ENCODE measurements at places on chromosomes 1 and 21.

DNA sequence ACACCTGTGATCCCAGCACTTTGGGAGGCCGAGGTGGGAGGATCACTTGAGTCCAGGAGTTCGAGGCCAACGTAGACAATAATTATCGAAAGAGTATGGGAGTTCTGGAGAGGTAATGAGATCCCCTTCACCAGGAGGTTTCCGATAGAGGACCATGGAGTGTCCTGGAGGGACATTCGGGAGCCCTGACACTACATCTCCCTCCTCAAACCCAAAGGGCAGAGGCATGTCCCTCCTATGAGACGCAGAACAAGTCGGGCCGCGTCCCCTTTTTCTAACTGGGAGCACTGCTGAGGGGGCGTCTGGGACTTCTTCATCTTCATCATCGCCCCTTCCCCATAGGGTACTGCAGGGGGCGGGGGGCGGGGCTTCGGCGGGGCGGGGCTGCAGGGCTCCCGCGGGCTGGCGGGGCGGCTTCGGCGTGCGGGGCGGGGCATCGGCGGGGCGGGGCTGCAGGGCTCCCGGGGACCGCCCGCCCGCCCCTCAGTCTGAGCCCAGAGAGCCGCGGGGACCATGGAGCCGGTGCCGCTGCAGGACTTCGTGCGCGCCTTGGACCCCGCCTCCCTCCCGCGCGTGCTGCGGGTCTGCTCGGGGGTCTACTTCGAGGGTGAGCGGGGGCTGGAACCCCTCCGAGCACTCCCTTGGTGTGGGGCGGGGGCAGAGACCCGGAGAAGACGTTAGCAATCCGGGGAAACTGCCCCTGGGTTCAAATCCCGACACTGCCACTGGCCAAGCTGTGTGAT, at the start of gene THEMIS2:
TSS of gene THEMIS2 (plus strand) at position 486 of the 743 bp plus-strand sequence. CDS start at position 514, 28 bp downstream.
- peak; percentile 80 for DNase-seq

- DNase-seq = no peak
Measured at GRCh38 chr21:39064325-39065012, 118.8 kb downstream of the PSMG1 start.

DNA sequence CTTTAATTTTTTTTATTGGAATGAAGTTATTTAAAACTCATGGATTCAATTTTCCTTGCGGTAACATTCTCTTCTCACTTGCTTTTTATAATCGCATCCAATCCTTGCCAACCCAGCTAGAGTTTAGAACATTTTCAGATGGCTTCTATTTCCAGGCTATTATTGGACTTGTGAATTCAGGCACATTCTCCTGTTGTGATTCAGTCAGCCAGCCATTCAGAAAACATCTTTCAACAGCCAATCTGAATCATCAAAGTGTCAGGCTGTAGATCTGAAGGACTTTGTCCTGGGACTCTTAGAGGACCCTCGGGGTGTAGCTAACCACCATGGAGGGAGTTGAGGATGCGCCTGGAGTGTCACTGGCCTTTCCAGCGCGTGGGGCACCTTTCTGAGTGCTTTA, 92.4 kb downstream of the PRDM2 start:
- DNase-seq = no peak

DNA sequence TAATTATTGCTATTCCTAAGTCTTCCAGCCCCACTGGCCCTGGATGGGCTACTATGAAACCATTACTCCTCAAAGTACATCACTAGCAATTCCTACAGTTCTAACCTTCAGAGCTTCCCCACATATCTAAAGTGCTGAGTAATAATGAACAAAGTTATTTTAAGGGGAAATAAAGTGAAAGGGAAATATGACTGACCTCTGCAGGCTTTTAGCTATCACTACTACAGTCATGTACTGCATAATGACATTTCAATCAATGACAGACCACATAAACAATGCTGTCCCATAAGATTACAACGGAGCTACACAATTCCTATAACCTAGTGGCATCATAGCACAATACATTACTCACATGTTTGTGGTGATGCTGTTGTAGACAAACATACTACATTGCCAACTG, 32.5 kb upstream of the ASPM start:
- DNase-seq = no peak

- DNase-seq = no peak
Measured at GRCh38 chr1:183807549-183808168, 2.7 kb downstream of the RGL1 start.

DNA sequence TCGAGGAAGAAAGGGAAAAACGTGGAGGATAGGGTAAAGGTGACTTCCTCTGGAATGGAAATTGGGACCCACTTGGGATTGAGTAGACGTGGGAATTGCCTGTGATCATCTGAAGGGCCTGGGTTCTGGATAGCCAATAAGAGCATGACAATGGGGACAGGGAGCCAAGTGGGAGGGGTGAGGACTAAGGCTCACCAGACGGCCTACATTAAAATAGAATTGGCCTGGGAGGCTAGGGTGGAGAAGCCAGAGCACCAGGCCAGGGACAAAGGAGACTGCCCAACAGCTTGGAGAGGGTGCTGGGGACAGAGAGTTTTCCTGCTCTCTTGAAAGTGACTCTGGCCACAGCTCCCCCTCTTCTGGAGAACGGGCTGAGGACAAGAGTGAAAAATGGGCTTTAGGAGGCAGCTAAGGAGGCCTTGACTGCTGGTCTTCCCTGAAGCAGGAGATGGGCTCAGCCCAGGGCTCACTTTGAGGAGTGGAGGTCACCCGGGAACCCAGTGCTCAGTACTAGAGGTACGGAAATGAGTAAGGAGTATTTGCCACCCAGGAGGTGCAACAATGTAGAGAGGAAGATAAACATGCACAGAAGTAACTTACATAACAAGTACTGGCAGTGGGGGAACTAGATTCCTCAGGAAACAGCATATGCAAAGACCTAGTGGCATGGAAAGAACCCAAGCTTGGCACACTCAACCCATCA, 18.8 kb downstream of the INKA2 start:
- no peak for DNase-seq

- DNase-seq = no peak
Measured at GRCh38 chr1:20137055-20137454, 2.1 kb upstream of the PLA2G2F start.

DNA sequence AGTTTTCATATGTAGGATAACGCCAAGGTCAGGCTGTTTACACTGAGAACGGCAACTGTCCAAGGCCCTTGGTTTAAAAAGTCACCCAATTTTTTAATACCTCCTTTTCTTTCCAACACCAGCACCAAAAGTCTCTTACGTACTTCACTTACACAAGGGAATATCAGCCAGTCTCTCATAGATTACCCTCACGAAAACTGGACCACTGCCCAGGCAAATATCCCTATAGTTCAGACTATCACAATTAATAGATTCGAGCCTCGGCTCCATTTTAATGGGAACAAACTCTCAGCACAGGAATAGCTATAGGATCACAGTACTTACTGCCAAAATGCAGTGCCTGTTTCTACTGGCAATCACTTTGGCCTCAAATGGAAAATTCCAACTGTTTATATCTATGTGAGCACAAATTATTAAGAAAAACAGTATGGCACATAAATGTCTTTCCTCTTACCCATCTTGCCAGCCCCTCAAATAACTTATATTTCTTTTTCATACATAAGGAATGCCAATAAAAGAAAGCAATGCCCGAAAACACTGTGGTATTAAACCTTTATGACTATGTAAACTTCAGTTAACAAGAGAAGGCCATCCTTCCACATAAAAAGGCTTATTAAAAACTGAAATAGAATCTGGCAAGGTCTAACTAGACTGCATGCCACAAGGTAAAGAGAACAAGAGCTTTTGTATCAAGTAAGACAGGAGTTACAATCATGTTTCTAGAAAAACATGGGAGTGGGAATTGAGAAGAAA, 97.8 kb downstream of the SLC45A1 start:
- no peak for DNase-seq

DNA sequence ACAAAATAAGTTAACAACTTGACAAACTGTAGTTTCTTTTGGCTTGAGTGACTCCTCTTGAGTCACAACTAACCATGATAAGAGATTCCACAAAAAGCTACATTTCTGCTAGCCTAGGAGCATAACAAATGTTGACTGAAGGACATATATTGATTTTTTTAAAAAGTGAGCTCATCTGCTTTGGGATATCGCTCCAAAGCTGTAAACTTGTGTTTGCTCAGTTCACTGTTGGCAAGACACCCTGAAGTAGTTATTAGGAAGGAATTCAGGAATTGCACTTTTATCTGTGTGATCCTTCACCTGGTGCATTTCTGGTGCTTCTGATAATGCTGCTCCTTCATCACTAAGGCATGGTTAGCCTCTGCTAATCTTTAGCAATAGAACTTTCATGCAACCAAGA, 23.7 kb downstream of the RWDD3 start:
- DNase-seq = no peak

DNA sequence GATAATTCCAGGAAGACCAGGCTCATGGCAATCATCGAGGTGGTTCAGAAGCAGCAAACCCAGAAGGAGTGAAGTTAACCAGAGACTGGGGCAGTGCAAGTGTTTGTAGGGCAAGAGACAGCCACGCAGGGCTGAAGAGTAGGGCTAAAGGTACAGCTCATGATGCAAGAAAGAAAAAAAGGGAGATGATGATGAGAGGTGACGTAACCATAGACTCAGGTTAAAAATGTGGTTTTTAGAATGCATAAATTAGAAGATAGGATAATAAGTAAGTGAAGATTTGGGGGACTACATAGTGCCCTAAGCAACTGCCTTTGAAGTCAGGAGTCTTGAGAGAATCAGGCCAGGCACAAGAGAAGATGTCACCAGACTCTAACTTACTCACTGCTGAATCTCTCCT, 333 bp downstream of the LCE7A start:
- DNase-seq = no peak

GRCh38 chr1:115874904-115875303, 34.0 kb upstream of the NHLH2 start:
- no peak for DNase-seq

DNA sequence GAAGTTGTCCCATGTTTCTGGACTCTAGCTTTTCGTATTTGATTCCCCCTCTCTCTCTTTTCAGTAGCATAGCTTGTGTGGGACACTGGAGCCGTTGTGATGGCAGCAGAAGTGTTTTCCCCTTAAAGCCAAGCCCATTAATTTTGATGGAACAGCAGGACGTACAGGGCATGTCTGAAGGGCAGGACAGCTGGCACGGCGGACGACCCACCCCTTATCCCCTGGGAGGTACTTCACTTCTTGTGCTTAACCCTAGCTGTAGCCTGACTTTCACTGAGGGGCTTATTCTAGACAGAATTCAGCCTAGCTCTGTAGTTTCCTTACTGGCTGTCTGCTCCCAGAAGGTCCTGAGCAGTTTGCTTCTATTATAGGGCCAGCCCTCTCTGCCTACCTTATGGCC, 8.6 kb upstream of the PPFIA4 start:
- DNase-seq = no peak

- DNase-seq = no peak
Measured at GRCh38 chr1:222049176-222049575, 307.3 kb upstream of the DUSP10 start.

GRCh38 chr1:51416910-51417309, 86.5 kb upstream of the TTC39A start:
- DNase-seq = no peak

DNA sequence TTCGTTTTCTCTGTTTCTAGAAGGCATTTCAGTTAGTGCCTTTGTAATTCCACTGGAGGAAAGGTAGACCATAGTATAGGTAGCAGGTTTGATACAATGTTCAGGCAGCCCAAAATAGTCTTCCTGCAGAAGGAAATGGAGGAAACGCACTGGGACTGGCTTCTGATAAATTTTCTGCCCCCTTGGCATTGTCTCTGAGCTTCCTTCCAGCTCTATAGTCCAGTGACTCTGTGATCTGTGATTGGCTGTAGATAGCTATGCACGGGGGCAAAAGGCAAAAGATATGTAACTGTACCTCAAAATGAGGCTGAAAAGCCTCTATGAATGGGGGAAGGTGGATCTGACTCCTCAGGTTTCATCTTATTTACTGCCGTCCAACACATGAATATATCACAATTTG, 5.8 kb upstream of the MAGOH start:
- DNase-seq = no peak

DNA sequence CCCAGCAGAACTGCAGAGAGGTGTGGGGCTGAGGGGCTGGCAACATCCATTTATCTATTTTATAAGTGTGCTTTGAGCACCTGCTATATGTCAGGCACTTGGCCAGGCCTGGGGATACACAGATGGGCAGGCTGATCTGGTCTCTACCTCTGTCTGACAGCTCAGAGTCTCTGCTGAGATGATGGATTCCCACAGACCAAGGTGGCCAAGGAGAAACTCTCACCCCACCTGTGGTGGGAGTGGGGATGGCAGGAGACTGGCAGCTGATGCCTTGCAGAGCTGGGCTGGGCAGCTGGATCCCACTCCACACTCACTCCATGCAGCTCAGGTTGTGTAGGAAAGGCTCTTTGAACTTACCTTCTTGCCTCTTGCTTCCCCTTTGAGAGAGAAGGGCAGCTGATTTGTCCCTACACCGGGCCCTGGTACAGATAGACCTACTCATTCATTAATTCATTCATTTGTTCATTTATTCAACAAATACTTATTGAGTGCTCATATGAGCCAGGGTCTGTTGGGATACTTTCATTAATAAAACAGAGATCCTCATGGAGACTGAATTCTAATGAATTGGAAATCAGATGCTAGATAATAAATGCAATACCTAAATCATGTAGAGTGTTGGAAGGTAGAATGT, 9.0 kb downstream of the ADORA1 start:
- DNase-seq = no peak

DNA sequence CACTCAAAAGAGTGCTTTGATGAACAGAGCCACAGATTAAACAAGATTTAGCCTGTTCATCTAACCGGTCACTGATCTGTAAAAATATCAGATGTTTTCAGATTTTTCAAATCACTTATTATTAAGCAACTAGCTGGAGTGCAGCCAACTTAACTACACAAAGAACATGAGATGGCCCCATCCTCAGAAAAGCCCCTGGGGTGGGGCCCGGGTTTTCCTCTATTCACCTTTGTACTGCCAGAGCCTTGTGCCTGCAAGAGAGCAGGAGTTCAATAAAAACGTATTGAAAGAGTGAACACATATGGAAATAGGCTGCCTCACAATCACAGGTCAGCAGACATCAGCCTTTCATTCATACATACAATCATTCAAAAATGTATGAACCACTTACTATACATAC, 516.1 kb downstream of the OMA1 start:
- no peak for DNase-seq

- no peak for DNase-seq
Measured at GRCh38 chr21:31659286-31659535, 282 bp upstream of the SOD1 start.

DNA sequence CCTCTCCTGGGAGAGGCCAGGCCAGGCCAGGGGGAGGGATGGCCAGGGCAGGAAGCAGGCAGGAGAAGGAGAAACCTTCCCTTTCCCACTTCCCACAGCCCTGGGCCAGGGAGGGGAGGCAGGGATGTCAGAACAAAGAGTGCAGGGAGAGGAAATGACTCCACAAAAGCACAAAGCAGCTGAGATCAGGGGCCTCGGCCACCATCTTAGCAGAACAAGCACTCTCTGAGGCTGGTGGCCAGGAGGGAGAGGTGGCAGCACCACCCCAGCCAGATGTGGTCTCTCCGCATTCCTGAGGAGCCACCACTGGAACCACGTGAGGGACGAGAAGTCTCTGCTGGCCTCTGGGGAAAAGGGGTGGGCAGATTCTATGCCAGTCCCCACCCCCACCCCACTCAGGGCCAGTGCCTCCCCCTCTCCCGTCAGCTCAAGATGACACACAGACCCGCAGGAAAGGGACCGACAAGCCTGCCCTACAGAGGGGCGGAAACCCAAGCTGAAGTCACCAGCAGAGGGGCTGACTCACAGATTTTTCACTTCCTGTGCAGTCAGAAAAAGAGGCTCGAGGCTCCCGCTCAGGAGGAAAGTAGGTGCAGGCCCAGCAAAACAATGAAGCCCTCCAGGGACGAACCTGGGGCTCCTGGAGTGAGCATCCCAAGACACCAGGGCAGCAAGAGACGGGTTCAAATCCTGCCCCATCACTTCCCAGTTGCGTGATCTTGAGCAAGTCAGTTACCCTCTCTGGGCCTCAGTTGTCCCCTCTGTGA, 24.1 kb upstream of the ALDH4A1 start:
- DNase-seq = peak; percentile 66
